ENCODE measurements at places on chromosomes 16 and 17.
A peak's percentile ranks its signal among the peaks of the same experiment; 100 is the strongest.

- peak; percentile 77 for DNase-seq
Observed at GRCh38 chr16:49491771-49492761, 118.5 kb downstream of the C16orf78 start.

DNA sequence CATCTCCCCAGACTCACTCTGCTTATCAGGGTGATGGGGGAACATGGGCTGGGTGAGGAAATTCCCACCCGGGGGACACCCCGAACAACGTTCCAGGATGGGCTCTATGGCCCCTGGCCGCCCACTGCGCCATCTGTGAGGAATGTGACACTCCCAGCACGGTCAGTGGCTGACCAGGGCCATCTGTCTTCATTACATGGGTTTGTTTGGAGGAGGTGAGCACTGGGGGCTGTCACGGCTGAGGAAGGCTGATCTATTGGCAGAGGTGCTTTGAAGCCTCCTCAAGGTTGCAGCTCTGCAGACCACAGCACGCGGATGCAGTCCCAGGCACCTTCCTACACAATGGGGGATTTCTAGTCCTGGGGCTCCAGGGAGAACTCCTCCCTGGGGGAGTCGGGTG, 214.1 kb upstream of the FOXF1 start:
- no peak for DNase-seq

DNA sequence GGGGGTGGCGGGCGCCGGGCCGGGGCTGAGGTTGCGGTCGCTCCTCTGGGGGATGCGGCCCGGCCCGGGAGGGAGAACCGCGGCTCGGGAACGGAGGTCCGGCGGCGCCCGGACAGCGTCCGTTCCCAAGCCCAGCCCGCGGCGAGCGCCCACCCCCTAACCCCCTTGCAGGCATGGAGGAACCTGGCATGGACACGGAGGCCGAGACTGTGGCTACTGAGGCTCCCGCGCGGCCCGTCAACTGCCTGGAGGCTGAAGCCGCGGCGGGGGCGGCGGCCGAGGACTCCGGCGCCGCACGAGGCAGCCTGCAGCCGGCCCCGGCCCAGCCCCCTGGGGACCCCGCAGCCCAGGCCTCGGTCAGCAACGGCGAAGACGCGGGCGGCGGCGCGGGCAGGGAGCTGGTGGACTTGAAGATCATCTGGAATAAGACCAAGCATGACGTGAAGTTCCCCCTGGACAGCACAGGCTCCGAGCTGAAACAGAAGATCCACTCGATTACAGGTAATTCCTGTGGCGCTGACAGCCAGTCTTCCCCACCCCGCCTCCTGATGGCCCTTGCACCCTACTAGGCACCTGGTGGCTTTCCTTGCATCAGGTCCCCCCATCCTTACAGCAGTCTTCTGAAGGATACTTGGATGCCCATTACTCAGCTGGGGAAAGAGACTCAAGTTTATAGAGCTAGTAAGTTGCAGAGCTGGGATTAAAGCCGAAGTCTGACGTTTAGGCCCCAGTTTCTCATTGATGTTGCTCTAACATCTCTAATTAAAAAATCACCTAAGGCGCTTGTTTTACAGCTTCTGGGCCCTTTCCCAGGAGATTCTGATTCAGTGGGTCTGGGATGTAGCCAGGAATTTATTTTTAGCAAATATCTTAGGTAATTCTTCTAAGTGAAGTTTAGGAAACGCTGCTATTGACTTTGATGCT, 514 bp downstream of the UBFD1 start:
- DNase-seq, result no peak

DNA sequence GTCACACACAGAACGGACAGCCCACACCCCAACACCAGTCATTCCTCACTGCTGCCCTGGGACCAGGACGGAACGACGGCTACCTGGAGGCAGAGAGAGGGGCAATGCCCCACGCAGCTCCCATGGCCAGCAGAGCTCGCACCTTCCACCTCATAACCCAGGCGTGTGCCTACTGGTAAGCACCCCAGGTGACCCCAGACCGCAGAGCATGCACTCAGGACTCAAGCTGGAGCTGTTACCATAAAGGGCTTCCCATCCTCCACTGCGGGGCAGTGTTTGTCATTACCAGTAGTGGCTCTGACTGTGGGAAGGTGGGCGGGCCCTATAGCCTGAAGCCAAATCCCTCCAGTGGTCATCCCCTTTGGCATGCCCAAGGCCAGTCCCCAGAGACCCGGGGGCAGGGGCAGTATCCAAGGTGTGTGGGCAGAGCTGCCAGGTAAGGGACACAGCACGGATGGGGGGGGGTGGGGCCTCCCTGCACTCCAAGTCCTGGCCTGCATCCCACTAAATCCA, 4.7 kb upstream of the BCAR1 start:
- no peak for DNase-seq
